ENCODE measurements at places on chromosomes 7 and 10.

DNA sequence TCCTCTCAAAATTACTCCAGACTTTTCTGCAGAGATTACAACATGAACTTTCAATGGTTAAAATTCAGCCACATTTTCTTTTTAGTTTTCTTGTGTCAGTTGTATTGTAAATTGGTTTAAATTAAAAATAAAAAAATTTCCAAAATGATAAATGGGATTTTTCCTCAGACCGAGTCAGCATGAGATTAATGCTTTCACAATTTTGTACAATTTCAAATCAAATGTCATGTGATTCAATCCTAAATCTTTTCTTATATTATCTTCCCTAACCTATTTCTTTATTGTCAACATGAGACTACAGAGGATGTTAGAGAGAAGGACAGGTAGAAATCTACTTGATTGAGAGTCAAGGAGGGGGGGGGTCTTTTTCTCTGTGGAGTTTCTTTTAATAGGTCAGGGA, 33.7 kb downstream of the FZD1 start:
- DNase-seq: no peak

- DNase-seq: no peak
These were observed 327.4 kb downstream of the SORCS1 start for GRCh38 chr10:106836933-106837663.

GRCh38 chr7:7439564-7439963, 96.1 kb downstream of the COL28A1 start:
- no peak for DNase-seq

- DNase-seq: no peak
These were observed 445 bp upstream of the PVRIG start for GRCh38 chr7:100219271-100219737.

- no peak for DNase-seq
These were observed 302.1 kb downstream of the FZD1 start for GRCh38 chr7:91566402-91566732.

- DNase-seq: no peak
These were observed 27.8 kb upstream of the WDFY4 start for GRCh38 chr10:48656914-48657305.

DNA sequence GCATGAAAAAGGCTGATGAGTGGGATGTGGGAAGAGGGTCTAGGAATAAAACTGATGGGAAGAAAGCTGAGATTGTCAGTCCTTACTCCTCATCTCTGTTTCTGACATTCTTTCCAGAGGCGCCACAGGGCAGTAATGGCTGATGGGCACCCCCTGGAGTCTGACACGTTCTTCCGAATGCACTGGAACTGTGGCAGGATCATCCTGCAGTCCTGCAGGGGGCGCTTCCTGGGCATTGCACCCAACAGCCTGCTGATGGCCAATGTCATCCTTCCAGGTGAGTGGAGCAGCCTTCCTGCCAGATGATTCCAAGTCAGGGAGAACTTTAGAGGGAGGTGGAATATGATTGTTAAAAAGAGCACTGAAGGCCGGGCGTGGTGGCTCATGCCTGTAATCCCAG, 4.8 kb downstream of the FSCN3 start:
- no peak for DNase-seq

GRCh38 chr10:10530313-10530712, 487.4 kb upstream of the CELF2 start:
- DNase-seq: no peak

DNA sequence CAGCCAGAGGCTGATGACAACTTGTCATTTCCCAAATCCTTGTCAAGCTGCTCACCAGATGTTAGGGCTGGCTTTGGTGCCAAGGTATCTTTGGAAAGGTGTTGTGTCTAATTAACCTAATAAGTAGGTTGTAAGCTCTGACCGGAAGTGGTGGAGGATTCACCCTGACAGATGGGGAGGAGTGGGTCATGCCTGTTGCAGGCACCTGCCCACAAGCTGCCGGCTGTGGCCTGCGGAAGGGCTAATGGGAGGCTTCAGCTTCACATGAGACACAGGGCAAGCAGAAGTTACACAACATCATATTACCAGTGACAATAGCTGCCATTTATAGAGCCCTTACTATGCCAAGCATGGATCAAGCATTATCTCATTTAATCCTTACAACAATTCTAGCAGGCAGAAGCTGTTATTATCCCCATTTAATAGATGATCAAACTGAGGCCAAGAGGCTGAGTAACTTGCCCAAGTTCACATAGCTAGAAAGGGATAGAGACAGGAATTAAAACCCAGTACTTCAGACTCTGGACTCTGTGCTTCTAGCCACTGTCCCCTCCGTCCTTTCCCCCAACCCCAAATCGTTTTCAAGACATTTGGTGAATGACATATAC, 63.1 kb upstream of the DUSP5 start:
- DNase-seq: no peak

- no peak for DNase-seq
These were observed 1.7 kb upstream of the TMEM213 start for GRCh38 chr7:138796038-138796615.

GRCh38 chr7:745431-746154, 18.5 kb upstream of the PRKAR1B start:
- no peak for DNase-seq

DNA sequence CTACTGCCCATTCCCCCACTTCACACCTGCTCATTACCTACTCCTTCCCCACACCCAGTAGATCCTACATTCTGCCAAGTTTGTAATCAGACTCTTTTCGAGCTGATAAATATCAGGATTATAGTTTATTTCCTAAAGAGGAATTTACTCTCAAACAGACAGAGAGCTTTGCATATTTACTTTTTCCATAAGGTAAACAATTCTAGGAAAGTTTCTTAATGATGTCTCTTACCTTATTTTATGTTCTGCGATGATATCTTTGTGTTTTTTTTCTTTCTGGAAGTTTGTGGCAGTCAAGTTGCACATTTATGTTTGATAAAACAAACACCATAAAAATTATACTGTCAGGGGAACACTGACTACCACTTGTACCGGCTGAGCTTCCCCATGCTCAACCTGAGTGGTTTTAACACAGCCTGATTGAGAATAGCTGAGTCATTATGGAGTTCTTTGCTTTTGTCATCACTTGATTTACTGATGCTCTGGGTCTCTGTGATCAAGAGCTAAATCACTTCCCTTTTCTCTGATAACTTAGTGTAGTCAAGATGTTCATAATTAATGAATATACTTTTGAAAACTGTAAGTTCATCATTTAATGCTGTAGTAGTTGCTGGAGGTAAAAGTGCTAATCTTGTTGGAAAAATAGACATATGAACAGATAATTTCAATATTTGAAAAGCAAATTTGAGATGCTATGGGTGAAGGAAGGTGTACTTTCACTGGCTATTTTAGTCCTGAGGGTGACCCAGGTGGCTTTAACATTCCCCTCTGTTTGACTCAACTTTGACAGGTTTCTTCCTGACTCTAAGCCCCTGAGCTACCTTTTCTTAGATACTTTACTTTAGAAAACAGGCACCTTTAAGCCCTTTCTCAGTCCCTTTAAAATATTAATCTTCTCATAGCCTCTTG, 1034.5 kb upstream of the LRRTM3 start:
- no peak for DNase-seq

- no peak for DNase-seq
These were observed 17.7 kb upstream of the SHH start for GRCh38 chr7:155829796-155830470.

GRCh38 chr7:121385800-121386179, 10.3 kb downstream of the FAM3C start:
- no peak for DNase-seq

- DNase-seq: no peak
These were observed 92.8 kb upstream of the PARD3 start for GRCh38 chr10:34907743-34908430.

- peak; percentile 49 for DNase-seq
These were observed 34.4 kb upstream of the CUL1 start for GRCh38 chr7:148664324-148664723.

DNA sequence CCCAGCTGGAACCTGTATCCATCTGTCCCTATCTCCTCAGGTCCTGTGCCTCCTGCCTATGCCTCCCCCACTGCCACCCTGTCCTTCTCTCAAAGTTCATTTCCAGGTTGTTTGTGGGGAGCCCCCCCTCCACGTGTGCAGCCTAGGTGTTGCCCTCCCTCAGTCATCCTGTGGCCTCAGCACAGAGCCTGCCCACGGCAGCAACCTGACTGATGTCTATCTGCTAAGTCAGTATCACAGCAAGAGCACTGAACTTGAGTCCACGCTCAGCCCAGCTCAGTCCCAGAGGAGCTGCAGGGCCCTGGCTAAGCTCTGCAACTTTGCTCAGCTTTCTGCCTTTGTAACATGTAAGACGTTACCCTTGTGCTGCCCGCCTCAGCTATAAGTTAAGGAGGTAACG, 28.7 kb downstream of the FAM53B start:
- no peak for DNase-seq

GRCh38 chr7:135692055-135692454, 29.7 kb downstream of the STMP1 start:
- DNase-seq: no peak

- no peak for DNase-seq
These were observed 171.3 kb downstream of the HECW1 start for GRCh38 chr7:43283706-43284105.

DNA sequence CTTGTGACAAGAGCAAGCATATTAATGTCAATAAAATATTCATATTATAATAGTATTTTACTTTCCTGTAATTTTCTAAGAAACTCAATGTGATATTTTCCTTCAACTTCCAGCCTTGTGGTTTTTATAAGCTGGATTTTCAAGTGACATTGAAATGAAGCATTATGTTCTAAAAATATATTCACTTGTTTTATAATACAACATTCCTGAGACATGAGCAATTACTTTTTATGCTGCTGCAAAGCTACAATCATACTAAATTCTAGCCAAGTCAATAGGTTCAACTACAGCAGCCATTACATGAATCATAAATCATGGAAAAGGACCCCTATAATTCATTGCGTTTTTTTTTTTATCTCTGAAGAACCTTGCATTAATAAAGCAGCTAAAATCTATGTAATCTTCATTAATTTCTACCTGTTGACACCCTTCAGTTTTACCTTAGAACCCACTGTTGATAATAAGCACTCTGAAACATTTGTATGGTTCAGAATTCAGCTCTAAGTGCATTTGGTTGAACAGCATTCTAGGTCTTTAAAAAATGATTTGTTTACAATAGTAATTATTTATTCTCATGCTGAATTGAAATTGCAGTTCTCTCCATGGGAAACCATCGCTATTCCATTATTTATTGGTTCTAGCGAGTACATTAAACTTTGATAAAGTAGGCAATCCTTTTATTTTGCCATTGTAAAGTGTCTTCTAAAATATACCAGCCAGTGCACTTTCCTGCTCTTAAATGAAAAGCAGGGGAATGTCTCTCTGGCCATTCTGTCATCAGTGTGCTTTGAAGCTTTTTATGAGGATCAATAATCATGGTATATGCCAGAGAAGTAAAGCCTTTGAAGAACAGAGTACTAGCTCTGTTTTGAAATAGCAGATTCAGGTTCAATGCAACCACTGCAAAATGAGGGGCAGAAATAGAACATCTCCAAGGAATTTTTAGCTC, 132.6 kb downstream of the GNAT3 start:
- peak; percentile 24 for DNase-seq

GRCh38 chr10:118835682-118836326, 81.0 kb upstream of the CACUL1 start:
- DNase-seq: no peak

GRCh38 chr7:30163231-30163894, 28.6 kb downstream of the MTURN start:
- no peak for DNase-seq

GRCh38 chr10:86856156-86856555, 99.7 kb downstream of the BMPR1A start:
- no peak for DNase-seq

- DNase-seq: no peak
These were observed 15.4 kb downstream of the COL13A1 start for GRCh38 chr10:69817078-69817581.

DNA sequence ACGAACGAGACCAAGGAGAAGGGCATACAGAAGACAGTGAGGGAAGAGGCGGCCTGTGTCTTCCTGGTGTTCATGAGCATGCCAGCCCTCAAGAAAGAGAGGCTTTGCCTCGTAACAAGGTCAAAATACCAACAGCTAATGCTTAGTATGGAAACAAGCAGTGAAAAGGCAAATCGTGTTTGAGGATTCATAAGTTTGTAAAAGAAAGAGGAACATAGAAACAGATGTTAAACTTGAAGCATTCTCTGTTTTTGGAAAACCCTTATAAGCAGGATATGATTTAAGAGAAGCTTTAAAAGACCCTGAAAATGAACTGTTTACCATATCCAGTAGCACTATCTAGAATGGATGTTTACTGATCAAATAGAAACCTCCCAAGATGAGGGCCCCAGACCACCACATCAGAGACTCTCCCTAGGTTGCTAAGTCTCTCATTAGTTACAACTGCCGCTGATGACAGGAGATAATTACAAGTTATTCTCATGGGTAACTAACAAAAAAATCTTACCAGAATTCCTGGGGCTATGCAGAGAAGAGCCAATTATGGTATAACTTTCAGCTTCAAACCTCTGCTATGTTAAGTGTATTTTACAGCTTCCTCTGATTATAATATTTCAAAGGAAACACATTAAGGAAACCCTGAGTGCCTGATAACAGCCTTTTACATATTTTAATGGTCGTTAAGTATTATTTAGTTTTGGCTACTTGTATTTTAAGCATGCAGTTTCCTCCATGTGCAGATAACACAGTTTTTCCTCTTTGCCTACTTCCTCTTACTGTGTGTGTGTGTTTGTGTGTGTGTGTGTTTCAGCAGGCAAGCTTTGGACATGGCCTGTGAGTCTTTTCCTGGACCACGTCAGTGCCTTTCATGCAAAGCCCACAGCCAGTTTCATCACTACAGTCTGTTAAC, 17.9 kb downstream of the JCAD start:
- DNase-seq: no peak

- no peak for DNase-seq
These were observed 59.0 kb downstream of the IKZF1 start for GRCh38 chr7:50363327-50364060.

DNA sequence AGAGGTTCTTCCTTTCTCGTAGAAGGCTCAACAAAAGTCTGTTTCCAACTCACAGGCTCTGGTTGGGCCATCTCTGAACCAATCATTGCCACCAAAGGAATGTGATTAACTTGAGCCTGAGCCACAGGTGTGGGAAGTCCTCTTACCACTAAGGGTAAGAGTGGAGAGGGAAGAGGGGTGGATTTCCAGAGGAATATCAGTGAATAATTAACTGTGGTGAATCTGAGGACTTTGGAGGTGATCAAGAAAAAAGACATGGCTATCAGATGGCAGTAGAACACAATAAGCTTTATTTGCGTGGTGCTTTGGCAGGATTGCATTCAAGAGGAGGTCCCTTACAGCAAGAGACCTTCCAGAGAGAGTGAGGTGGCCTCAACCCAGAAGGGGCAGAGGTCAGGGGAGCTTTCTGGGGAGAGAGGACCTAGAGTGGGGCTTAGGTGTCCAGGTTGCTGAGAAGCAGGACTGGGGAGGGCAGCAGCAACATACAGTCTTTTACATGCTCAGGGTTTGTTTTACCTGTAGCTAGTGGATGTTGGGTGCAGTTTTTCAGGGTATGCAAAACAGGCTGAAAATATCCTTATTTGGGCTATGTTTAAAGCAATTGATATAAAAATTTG, 61.4 kb downstream of the BBS9 start:
- DNase-seq: no peak

- DNase-seq: no peak
These were observed 10.2 kb downstream of the OGDHL start for GRCh38 chr10:49751636-49752510.

- DNase-seq: no peak
These were observed 7.6 kb downstream of the SNX8 start for GRCh38 chr7:2306688-2307087.

GRCh38 chr7:274266-274665, 15.7 kb upstream of the FOXL3 start:
- no peak for DNase-seq

Data from hepatic stellate cell (primary cell).